Stimulated activated CD8-positive, alpha-beta memory T cell treated with anti-CD3 and anti-CD28 coated beads, Interleukin-7, amount 100 ng/mL, for 24 hours (primary cell): ENCODE measurements at places on chromosomes 2 and 18.

- no peak for DNase-seq
Measured at GRCh38 chr18:24246143-24246542, 107.3 kb downstream of the CABYR start.

GRCh38 chr2:39942950-39943349, 163.9 kb upstream of the THUMPD2 start:
- DNase-seq: no peak

- DNase-seq: no peak
Measured at GRCh38 chr2:224986477-224986876, 55.8 kb downstream of the DOCK10 start.

DNA sequence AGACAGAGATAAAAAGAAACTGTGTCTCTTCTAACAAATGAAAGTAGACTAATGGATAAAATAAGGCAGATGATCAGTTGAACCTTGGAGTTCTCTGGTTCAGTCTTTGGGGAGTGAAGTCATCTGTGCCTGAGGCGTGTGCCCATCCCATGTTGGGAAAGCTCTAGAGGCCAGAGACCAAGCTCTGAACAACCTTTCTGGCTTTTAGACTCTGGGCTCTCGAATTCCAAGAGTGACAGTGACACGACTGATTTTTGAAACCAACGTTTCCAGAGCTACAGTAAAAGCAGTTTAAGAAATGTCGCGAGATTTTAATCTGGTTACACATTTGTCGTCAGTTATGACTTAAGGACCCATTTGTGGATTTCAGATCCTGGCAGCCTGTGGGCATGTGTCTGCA, 83.7 kb upstream of the APCDD1 start:
- no peak for DNase-seq

DNA sequence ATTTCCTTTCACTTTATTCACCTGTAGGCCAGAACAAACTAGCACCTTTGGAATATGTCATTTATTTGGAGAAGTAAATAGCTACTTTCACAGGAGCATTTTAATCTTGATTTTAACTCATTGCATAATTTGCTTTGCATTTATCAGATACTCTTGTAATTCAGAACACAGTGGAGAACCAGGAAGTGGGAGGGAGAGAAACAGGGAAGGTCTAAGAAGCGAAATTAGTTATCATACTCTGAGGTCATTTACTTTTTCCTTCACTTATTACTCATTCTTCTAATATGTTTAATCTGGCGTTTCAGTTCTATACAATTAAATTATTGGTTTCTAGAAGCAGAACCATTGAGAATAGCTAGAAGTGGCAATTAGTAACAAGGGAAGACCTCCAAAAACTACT, 20.7 kb downstream of the RBM44 start:
- DNase-seq: no peak

DNA sequence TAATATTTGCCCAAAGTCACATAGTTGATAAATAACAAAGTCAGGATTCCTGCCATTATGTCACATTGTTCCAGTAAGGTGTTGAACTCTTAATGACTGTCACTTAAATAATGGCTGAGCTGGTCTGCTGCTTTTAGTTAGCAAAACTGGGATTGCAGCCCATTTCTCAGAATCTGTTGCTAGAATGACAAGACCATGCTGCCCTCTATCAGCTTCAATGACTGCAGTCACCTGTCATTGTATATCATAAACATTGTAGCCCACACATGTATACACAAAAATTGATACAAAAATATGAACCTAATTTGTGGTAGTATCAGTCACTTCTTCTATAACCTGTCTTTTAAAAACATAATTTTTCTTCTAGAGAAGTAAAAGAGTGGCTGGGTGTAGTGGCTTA, 121.1 kb downstream of the FAM161A start:
- no peak for DNase-seq

- no peak for DNase-seq
Measured at GRCh38 chr2:8134985-8135682, 546.7 kb upstream of the ID2 start.

DNA sequence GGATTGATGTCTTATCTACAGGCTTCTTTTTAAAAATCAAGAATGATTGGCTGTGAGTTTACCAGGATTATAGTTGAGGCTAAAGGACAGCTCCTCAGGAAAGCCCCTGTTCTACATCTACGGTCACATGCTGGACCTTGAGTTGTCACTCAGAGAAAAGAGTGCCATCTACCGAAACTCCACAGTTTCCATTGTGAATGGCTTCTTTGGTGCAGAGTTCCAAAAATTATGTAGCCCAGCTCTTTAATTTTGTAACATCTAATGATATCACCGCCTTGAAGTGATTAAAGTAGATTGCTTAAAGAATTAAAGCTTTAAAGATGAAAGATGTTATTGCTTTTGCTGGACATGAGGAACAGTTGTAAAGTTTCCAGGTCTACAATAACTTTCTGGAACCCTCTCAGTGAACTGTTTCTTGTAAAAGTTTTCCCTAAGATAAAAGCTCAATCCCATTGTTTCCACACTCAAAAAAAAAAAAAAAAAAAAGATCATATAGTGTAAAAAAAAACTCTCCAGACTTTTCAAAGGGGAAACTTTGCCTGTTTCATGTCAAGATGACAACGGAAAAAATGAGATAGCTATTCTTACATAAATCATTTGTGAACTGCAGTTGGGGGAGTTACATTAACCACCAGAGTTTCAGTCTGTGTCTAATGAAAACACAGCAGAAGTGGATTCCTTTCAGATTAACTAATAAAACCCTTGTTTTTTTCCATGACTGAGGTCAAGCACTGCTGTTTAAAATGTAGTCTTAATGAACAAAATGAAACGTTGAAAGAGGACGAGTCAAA, 4.3 kb downstream of the COL3A1 start:
- DNase-seq: no peak

GRCh38 chr2:67259556-67260342, 137.4 kb upstream of the ETAA1 start:
- DNase-seq: no peak

DNA sequence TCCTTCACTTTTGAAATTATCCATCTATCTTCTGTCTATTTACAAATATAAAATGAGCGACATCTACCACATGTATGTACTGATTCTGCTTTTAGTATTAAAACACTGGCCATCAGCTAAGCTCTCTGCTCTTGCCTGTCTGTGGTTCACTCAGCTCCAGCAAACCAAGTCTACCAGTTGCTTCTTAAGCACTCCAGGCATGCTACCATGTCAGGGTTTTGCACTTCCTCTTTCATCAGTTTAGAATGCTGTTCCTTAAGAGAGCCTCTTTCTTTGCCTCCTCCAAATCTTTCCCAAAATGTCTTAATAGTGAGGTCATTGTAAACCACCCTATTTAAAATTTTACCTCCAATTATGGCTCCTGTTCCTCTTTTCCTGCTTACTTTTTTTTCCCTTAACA, 59.5 kb downstream of the SCN3A start:
- DNase-seq: no peak

- no peak for DNase-seq
Measured at GRCh38 chr2:85534099-85534498, 4.9 kb upstream of the MAT2A start.

DNA sequence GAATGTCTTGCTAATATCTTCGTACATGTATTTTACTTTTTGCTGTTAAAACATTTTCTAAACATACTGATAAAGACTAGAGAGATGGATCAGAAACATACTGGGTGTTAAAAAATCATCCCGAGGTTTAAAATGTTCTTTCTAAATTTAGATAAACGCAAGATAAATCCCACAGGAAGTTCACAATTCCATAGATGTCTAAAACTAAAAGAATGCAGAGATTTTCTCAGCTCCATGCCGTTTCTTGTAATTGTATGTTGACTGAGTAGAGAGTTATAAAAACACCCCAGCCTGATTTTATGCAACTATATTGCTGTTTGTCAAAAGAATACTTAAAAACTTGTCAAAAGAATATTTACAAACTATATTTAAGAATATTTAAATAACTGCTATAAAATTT, 455.7 kb downstream of the ARHGAP15 start:
- DNase-seq: no peak
